Ecto neural progenitor cell (in vitro differentiated cells): ENCODE measurements at places on chromosomes 2 and 18.

GRCh38 chr2:74849228-74849892, 15.4 kb downstream of the HK2 start:
- DNase-seq, result no peak

- DNase-seq, result no peak
Measured at GRCh38 chr2:181857483-181857882, 34.0 kb upstream of the ITPRID2 start.

- no peak for DNase-seq
Measured at GRCh38 chr18:62812242-62812641, 96.9 kb downstream of the PHLPP1 start.

- DNase-seq, result no peak
Measured at GRCh38 chr2:10770956-10771750, 41.4 kb downstream of the PDIA6 start.

- DNase-seq, result no peak
Measured at GRCh38 chr2:8604262-8604661, 77.6 kb upstream of the ID2 start.

- DNase-seq, result no peak
Measured at GRCh38 chr2:195322324-195322723, 334.7 kb upstream of the SLC39A10 start.

- peak; percentile 72 for DNase-seq
Measured at GRCh38 chr18:26621161-26622026, 73.0 kb upstream of the KCTD1 start.

GRCh38 chr2:70936979-70937811, 1.5 kb downstream of the ATP6V1B1 start:
- DNase-seq, result peak; percentile 54

DNA sequence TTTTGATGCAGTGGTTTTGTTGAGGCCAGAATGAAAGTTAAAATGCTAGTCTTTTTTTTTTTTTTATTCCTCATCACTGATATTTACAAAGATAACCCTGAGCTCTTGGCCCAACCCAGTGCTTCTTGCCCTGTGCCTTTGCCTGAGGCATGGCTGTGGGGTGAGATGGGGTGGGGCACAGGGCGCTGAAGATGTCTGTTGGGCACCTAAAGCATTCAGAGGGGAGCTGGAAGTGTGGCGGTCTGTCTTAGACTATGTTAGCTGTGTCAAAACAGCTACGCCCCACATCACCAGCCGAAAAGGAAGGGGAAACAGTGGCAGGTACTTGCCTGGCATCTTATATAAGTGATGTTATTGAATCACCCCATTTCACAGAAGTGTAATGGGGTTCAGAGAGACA, 20.7 kb downstream of the TOGARAM2 start:
- no peak for DNase-seq

GRCh38 chr2:201696151-201696659, 2.2 kb downstream of the MPP4 start:
- DNase-seq, result no peak

DNA sequence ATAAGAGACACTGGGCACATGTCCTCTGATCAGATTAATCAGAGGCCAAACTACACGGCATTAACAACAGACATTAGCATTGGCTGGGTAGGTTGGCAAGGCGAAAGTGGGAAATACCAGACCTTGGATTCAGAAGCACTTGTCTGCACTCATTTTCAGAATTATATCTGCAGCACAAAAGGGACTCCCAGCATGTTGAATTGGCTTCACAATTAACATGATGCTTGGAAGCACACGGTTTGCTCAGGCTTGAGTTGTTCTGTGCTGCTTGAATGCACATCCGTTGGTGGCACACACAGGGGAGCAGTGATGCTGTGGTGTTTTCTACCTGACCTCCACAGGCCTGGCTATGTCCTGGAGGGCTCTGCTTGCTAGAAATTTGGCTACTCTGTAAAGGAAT, 83.9 kb downstream of the ACTR3 start:
- DNase-seq, result no peak
